ENCODE measurements at places on chromosomes 11 and 22.
A peak's percentile ranks its signal among the peaks of the same experiment; 100 is the strongest.

DNA sequence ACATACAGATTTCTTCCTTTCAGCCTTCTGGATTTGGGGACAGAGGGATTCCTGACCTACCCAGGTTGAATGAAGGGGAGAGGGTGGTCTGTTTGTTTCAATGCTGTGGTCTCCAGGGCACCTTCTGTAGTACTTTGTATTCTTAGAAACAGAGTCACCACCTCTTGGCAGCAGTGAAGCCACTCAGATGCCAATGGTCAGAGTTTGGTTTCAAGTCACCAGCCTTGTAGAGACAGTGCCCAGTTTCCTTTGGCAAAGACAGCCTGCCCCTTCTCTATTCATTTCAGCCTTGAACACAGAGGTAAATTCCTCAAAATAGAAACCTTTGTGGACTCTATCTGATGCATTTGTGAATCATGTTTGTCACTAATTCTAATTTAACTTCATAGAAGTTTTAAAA, 111.7 kb upstream of the RASSF10 start:
- DNase-seq, result no peak

DNA sequence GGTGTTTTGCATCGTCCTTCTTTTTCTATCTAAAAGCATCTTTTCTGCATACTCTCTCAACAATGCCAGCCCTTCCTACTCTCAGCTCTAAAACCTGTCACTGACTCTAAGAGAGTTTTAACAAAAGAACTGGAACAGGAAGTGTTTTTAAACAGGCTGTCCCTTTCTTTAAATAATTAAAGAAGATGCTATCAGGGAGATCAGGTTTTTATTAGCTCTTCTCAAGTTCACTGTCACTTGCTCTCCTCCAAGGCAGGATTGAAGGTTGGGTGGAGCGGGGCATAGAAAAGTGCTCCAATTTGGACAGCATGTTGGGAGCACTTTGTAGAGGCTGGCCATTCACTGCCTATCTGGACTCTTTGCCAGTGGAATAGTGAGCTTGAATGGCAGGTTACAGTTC, 56.4 kb upstream of the BARX2 start:
- DNase-seq, result no peak

DNA sequence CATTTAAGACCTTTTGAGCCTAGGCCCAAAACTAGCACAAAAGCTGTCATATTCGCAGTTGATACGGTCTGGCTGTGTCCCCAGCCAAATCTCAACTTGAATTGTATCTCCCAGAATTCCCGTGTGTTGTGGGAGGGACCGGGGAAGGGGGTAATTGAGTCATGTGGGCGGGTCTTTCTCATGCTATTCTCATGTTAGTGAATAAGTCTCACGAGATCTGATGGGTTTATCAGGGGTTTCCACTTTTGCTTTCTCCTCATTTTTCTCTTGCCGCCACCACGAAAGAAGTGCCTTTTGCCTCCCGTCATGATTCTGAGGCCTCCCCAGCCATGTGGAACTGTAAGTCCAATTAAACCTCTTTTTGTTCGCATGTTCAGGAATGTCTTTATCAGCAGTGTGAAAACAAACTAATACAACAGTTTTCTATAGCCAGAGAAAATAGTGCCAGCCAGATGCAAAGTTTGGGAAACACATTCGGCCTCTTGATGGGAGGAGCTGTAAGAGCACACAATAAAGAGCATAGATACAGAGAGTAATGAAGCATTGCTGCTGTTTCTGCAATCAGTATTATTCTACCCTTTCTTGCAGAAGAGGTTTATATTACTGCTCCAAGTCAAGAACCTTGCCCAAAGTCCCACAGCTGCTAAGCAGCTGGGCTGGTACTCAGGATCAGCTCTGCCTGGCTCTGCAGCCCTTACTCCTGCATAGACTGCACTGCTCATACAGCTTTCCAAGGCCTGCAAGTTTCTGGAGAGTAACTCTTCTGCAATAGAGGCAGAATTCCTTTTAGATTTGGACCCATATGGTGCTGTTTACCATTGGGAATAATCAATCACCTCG, 2.0 kb upstream of the ZNF195 start:
- DNase-seq, result no peak

DNA sequence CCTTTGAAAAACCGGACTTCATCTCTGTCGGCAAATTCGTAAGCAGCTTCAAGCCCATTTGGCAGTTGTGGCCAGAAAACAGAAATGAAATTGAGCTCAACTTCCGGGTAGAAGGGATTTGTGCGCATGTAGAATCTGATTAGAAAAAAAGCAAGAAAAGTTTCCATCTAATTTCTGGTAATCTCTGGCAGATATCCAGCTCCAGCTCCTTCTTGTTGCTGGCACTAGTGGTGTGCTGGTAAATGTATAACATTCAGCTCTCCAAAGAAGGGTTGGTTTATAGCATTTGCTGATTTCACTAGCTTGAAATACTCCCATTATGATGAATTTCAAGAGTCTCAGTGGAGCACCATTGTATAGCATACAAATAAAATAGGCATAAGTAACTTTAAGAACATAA, 5.4 kb downstream of the MMP1 start:
- no peak for DNase-seq

DNA sequence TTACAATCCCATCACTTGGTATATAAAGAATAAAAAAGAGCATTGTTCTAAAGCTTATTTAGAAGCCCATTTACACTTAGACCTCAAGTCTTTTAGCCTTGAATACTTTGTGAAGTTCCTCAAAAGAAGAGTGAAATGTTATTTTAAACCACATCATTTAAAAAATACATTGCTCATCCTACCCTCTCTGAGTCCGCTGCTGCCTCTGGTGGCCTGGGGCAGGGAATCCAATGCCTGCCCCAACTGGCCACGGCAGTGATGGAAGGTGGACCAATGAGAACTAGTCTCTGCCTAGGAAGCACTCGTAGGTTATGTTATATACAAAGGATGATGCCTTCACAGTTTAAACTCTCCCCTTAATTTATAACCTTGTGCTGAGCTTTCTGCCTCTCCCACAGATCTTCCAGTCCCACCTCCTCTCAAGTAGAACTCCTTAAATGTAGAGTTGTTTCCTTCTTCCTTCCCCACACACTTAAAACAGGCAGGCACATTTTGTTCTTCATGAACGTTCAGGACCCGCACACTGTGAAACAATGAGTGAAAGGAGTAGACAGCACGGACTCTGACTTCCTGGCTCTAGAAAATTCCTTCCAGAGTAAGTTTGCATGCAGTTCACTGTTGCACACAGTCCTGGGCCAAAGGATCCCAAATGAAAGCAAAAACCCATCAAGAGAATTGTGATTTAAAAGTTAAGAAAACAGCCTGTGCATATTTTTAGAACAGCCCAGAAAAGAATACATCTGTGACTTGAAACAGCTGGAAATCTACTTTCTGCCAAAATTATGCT, 167.8 kb downstream of the RRAS2 start:
- no peak for DNase-seq

DNA sequence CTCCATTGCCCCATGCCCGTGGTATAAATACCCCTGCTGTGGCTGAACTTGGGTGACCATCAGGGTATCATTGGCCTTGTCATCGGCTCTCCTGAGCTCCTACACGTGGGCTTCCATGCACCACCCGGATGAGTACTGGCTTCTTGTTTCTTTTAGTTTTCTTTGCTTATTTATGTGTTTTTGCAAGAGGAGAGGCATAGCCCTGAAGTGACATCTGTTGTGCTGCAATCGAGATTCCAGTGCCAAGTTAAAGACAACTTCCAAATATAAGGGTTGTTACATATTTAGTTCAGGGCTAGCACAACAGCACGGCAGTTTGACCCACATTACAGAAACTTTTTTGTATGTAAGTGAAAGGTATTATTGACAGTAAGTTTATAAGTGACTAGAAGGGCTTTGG, 1087.1 kb downstream of the TBC1D22A start:
- DNase-seq, result no peak

DNA sequence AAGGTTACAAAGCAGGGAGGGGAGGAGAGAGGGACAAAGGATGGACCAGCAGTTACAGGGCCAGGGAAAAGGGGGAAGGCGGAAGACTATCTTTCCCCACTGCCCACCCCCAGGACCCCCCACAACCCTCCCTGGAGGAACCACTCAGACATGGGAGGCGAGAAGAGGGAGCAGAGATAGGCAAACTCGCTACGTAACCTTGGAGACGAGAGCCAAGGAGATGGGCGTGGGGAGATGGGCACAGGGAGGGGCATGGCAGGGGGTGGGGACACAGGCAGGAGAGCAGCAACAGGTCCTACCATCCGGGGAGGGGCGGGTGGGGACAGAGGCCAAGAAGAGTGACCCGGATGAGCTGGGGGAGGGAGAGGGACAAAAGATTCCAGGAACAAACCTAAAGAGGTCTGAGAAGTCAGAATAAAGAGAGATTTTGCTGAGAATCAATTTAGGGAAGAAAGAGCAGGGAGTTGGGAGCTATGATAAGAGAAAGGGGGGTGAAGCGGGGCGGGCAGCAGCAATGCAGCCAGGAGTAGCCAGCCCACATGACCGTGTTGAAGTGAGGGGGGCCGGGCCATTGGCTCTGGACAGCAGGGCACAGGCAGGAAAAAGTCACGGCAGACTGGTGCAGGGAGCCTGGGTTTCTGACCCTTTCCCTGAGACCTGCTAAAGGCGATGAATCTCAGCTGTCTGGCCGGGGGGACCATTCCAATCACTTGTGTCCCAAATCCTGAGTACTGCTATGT, 128.4 kb downstream of the BUD13 start:
- DNase-seq, result no peak

DNA sequence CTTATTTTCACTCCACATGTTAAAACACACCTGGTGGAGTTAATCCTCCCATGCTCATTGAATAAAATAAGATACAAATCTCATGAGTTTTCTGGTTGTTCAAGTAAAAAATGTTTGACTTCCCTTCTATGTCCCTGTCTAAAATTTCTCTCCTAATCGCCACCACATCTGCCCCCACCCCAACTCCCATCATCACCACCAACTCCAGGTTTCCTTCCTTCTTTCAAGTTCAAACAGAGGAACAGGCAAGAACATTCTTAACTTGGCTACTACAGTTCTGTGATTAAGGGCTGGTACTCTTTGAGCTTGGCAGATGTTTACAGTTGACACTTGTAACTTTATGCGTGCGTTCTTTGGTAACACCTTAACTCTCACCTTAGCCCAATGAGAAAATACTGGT, 9.1 kb upstream of the PSMA1 start:
- DNase-seq, result no peak

DNA sequence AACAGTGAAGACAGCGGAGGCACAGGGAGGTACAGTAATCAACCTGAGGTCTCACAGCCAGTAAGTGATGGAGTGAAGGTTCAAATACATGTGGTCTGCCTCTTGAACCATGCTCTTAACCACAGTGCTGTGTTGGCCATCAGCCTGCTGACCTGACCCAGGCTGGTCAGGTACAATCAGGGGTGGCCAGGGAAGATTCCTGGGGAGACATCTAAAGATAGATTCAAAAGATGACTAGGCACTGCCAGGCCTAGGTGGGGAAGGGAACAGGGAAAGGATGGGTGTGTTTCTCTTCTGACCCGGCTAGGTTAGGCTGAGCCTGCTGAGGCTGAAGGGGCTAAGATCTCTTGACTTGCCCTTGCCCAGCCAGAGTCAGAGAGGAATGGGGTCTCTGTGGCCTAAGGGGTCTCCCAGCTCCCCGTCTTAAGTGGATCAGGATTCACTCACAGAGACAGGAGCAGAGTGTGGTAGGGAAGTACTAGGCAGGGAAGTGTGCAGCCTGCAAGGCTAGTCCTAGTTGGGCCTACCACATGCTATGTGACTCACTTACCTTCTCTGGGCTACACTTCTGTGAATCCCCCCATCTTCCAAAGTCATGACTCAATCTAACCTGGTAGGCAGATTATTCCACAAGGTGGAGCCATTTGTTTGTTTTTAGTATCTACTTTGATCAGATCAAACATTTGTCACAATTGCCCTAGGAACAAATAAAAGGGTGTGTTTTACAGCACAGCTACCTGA, 10.4 kb upstream of the SREBF2 start:
- DNase-seq, result no peak

DNA sequence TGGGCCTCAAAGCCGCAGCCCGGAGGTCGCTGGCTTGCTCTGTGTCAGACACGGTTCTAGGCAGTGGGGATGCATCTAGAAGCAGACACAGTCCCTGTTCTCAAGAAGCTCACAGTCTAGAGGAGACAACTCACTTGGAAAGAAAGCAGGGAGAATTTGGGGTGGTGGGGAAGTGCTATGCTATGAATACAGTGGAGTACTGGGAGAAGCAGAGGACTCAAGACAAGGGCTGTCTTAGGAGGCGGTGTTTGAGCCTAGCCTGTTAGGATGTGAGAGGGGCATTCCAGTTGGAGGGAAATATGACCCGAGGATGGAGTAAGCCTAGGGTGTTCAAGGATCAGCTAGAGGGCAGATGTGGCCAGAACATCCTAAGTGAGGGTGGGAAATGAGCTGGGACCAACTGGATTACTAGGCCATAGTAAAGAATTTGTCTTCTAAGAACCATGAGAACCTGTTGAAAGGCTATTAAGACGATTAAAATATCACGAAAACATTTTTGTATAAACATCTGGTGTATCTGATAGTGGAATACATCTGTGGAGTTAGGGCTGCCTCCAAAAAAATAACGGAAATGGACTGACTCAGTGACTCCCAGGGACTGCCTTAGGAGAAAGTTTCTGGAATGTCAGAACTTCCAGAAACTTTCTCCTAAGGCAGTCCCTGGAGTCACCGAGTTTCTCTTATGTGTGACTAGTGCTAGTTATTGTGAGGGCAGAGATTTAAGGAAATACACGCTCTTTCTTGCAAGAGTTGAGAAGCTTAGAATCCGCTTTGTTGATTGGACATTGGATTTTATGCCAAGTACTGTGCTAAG, 1.1 kb upstream of the PITPNB start:
- no peak for DNase-seq

GRCh38 chr22:29167032-29167911, 38.4 kb upstream of the EMID1 start:
- DNase-seq, result peak; percentile 6

DNA sequence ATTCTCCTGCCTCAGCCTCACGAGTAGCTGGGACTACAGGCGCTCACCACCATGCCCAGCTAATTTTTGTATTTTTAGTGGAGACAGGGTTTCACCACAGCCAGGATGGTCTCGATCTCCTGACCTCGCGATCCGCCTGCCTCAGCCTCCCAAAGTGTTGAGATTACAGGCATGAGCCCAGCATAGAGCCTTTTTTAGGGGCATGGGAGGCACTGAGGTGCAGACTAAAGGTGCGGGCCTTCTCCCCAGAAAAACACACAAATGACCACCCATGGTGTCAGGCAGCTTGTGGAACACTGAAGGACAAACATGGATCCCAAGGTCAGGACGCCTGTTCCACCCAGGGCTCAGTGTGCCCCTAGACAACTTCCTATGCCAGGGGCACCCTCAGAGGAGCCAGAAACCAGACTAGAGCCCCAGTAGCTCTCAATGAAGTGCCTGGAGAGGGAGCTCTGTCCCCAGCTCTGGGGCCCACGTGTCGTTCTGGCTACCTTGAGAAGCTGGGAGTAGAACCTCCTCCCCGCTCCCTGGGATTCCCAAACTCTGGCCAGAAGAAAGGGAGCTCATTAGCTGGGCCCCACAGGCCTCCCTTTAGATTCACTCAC, 21.2 kb upstream of the CD5 start:
- DNase-seq, result no peak

DNA sequence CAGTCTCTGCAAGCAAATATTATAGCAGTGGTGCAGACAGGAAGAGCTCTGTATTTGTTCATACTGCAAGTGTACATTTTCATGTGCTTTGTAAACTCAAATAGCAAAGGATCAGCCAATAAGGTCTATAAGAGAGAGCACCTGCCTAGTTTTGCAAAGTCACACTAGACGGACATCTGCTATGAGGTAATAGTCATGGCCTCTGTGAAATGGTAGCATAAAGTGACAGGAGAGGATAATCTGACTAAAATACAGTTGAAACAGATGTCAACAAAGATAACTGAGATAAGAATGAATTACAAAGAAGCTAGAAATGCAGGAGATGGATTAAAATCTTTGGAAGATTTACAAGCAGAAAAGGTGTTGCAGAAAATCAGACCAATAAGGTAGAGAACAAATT, 70.6 kb upstream of the SPON1 start:
- no peak for DNase-seq

- DNase-seq, result no peak
These were observed 1114.1 kb downstream of the BRD1 start for GRCh38 chr22:48713272-48714205.
